RCC 7860 (cell line): ENCODE measurements at places on chromosomes 1 and 21.

DNA sequence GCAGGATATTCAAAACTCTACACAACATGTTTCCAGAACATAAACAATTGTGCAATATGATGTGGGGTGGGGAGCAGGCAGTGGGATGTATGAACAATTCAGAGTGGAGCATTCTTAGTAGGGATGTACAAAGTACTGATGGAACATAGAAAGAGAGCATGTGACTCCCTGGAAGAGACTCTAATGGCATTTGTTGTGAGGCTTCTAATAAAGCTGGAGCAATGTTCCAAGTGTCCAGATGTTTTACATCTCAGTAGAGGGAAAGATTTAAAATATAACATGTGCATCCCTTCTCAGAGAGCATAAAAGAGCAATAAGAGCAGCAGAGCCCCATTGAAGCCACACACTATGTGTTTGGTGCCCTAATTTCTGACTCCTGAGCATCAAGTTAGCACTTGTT is 116.5 kb downstream of the BRINP2 start:
- DNase-seq, result no peak

GRCh38 chr1:1857096-1857703 is 33.7 kb downstream of the GNB1 start:
- DNase-seq, result no peak

DNA sequence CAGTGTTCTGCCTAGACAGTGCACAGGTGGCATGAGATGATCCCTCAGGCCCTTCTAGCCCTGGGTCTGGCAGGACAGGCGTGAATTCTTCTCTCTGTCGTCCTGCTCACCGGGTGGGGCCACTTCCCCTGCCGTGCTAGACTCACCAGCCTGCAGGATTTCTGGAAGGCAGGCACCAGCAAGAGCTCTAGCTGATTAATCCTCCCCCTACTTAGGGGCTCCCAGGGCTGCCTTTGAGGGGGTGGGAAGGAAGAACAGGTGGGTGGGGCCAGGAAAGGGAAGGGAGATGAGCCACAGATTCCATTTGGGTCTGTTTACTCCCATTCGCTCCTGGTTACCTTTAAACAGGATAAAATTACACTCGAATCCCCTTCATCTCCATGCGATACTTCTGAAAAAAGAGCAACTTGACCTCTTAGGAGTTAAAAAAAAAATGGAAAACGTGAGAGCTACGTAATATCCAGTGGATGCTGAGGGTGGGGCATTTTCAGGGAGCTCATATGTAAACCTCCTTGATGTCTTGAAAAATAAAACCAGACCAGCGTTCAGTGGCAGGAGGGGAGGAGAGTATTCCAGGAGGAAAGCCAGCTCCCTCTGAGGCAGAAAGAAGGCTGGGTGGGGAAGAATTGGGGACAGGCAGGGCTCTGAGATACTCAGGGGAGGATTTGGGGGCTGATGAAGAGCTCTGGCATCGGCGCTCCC is 665.5 kb downstream of the PTPRU start:
- no peak for DNase-seq

GRCh38 chr21:21084179-21084578 is 86.0 kb downstream of the NCAM2 start:
- no peak for DNase-seq

GRCh38 chr1:240404286-240404685 is 207.7 kb downstream of the GREM2 start:
- no peak for DNase-seq

DNA sequence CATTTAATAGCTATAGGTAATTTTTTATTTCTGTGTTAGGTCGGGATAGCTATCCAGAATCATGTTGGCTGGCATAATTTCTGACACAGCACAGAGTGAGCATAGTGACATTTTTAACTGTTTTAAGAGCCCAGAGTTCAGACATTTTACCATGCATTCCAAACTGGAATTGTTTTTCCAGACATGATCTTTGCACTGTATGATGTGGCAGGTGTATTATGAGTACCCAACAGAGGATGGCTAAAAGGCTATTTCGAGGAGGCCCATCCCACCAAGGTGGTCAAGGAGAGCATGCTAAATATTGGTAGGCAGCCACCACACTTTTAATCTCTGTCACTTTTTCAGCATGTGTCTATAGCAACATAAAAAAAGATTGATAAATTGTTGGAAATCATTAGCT is 137.3 kb upstream of the ST6GALNAC5 start:
- no peak for DNase-seq

DNA sequence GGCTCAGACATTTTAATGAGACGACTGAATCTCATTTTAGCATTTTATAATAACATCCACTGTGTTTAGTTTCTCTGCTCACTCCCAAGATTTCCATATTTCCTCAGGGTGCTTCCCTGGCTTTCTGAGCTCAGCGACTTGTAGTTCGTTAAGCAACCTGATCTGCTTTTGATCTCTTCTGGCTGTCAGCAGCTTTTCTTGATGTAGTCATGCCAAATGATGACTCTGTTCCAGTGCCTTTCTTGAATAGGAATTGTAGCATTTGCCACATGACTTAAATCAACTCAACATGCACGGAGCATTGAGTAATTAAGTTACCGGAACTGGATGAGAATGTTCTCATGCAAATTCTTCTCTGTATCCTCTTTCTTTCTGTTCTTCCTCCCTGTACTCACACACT is 246.1 kb downstream of the FMN2 start:
- no peak for DNase-seq

DNA sequence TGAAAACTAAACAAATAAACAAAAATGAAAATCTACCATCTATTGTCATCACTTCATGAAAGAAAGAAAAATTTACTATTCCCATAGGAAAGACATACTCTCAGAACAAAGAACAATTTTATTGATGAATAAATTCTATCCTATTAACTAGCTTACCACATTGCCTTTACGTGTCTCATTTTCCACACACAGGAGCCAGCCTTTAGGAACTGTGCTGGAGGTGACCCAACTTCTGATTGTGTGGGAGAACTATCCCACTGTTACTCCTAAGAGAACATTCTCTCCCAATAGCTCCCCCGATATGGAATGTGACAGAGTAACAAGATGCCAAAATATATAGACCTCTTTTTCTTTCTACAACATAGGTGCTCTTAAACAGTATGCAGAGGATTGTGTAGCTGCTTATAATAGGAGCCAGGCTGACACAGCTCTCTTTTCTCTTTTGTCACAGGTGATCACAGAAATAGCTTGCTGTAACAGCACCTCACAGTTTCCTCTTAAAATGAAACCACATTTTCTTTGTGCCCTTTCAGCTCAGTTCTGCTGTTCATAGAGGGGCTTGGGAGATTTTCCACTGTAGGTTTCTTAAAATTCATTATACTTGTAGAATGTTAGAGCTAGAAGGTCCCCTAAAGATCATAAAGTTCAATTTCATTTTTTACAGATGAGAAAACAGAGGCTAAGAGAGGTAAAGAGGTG is 35.5 kb downstream of the C21orf91 start:
- DNase-seq, result no peak

- DNase-seq, result no peak
Measured at GRCh38 chr21:20010691-20011200, 987.5 kb upstream of the NCAM2 start.

DNA sequence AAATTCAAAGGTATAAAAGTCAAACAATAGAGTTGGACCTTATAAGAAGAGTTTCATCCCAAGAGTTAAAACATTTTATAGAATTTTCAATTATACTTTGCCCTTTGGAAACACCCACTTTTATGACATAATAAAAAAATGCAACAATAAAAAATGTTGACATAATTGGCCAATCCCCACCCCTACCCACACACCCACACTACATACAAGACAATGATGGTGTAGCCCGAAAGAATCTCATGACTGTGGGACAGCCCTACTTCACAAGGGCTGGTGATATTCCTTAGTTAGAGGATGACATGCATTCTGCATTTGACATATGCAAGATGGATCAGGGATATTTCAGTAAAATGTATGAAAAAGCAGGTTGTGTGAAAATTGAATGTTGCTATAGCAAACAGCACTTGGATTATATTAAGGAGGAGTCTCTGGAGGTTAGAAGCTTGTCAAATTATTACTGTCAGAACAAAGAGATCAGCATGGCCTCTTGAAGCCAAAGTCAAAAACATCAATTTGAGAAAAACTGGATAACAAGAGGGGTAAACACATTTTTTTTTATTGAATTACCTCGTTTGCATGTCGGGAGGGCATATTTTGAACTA is 133.0 kb upstream of the SAMSN1 start:
- no peak for DNase-seq

DNA sequence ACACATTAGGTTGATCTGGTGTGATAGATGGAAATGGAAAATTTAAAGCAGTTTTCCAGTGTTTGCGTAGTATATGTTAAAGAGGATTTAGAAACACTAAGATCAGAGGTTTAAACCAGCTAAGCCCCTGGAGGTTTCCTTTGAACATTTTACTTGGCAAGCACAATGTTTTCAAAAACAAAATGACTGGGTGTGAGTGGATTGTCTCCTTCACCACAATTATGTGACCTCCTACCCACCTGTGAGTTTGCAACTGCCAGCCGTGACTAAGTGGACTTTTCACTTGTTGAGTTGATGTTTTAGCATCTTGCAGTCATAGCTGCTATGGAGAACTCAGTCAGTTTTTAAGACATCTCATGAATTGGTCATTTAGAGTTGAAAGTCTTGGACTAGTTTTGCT is 4.7 kb downstream of the CCDC190 start:
- DNase-seq, result peak; percentile 95

GRCh38 chr1:66296370-66296769 is 237.6 kb upstream of the SGIP1 start:
- DNase-seq, result no peak

DNA sequence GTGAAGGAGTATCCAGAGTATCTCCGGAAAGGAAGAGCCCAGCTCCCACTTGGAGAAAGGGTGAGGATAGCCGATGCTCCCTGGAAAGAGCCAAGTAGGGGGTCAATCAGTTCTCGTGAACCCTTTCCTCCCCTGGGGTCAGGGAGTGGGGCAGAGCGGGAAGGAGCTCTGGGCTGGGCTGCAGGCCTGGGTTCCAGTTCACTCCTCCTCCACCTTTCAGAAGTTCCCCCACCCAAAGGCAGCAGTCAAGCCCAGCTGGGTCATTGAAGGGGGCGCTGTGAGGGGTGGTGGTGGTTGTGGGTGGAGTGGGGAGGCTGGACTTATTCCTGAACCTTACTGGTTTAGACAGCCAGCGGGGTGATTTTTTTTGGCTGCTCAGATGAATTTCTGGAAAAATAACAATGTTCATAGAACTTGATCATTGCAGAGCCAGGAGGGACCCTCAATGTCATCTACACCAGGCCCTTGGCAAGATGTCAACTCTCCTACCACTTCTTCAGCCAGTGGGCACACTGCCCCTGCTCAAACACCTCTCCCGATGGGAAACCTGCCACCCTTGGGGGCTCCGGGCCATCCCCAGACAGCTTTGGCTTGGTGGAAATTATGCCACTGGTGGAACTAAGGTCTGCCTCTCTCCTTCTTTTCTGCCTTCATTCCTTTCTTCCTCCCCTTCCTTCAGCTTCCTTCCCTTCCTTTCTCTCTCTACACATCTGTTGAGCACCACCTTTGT is 235.8 kb downstream of the TRABD2B start:
- DNase-seq, result no peak

DNA sequence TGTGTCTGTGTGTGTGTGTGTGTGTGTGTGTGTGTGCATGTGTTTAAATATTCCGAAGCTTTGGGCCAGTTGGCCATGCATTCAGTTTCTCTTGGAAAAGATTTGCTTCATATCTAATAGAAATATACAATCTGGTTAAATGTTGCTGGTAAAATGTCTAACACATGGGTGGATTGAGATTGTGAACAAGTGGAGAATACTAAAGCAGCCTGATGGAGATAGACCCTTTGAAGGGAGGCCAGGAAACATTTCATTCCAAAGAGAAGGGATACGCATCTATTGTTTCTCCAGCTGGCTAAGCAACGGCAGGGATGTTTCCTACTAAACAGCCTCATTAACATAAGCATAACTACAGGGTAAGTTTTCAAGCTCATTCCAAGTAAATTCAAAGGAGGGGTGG is 257.5 kb upstream of the PTBP2 start:
- DNase-seq, result no peak

- no peak for DNase-seq
Measured at GRCh38 chr1:94067196-94067595, 53.8 kb downstream of the ABCA4 start.

- no peak for DNase-seq
Measured at GRCh38 chr1:114390361-114390760, 120.6 kb downstream of the TRIM33 start.

DNA sequence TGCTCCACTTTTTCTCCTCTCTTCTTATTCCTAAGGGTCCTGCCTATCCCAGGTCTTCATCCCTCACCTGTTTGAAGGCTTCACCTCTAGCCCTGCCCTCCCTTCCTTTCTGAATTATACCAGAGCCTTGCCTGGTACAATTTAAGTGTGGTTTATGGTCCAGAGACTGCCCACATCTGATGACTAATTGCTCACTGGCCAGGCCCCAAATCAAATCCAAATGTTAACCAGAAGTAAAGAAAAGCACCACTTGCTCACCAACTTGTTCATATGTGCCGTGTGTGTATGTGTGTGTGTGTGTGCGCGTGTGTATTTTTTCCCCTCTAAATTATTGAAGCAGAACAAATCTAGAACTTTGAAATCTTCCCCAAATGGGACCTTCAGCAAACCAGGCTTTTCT is 26.4 kb downstream of the MYOM3 start:
- no peak for DNase-seq

DNA sequence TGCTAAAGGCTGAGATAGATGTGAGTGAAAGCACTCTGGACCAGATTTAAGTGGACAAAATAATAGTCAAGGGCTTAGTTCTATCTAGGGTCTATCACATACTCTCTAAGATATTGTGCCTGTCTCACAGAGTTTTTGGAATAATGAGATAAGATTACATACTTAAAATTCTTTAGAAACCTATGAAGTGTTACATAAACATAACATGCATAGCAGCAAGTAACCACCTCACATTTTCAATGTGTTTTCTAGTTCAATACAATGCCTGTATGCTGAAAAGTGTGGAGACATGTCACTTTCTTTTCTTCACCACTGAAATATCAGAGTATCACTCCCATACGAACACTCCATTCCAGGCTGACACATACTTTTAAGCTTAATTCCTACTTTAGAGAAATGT is 16.2 kb downstream of the SDCCAG8 start:
- no peak for DNase-seq

- no peak for DNase-seq
Measured at GRCh38 chr1:153292740-153293479, 19.8 kb downstream of the PGLYRP3 start.

DNA sequence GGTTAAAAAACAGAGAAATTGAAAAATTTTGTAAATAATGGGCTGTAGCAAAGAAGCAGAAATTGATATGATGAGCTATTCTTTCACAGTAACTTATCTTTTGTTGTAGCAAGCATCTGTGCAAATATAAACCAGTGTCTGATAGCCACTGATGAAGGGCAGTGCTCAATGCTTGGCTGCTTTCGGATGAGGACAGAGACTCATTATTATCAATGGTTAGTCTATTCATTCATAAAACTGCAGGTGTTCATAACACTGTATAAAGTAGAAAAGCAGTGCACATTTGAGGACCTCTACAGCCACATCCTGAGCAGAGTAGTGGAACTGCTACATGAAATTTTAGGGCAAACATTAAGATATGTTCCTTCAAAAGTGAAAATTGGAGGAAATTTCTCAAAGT is 107.2 kb downstream of the FAF1 start:
- DNase-seq, result no peak
